ENCODE measurements at places on chromosomes 4 and X.

- DNase-seq, result no peak
These were observed 118.6 kb upstream of the CPEB2 start for GRCh38 chr4:14883661-14884060.

DNA sequence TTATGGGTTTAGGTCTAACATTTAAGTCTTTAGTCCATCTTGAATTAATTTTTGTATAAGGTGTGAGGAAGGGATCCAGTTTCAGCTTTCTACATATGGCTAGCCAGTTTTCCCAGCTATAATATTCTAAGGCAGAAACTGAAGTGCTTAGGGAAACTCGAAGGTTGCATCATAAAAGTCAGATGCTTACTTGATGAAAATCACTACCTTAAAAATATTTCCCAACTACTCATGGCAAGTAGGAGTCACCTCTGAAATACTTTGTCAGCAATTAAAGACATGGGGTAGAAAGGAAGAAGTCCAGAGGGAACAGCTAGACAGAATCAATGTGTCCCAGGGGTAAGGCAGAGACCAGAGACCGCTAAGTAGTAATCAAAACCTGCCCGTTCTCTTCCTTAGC, 6.3 kb upstream of the AP1S2 start:
- no peak for DNase-seq

DNA sequence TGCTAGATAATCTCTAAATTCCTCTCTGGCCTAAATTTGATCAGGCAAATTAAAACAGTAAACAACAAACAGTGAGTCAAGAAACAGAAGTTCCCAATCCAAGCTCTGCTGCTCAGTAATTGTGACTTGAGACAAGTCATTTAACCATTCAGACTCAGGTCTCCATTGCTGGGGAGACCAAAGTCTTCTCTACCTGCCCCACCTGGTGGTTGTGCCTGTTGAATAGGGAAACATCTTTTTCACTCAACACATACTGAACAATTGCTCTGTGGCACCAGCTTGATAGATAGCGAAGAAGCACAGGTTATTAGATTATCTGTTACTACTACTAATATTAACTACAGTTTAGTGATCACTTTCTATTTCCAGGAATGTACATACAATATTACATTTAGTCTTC, 112.1 kb upstream of the EOLA2 start:
- DNase-seq, result no peak

DNA sequence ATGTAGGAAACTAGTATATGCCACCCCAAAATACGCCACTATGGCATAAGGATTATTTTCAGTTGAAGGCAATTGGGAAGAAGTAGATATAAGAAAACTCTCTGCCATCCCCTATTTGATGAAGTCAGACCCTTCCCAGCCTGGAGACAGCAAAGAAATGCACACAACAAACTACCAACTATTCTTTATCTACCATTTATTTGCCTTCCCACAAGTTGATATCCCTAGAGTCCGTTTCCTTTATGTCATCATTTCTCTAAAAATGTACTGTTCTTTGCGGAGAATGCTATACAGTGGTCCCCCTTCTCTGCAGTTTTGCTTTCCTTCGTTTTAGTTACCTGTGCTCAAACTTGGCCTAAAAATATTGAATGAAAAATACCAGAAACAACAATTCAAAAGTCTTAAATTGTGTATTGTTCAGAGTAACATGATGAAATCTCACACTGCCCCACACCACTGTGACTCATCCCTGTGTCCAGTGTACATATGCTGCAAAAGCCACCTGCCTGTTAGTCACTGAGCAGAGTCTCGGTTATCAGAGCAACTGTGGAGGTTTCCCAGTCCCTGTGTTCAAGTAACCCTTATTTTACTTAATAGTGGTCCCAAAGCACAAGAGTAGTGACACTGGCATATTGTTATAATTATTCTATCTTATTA, 152.3 kb downstream of the WDFY3 start:
- no peak for DNase-seq

GRCh38 chr4:142901166-142901662, 55.1 kb upstream of the INPP4B start:
- DNase-seq, result no peak

GRCh38 chr4:120761070-120761469, 161.5 kb downstream of the PRDM5 start:
- no peak for DNase-seq

DNA sequence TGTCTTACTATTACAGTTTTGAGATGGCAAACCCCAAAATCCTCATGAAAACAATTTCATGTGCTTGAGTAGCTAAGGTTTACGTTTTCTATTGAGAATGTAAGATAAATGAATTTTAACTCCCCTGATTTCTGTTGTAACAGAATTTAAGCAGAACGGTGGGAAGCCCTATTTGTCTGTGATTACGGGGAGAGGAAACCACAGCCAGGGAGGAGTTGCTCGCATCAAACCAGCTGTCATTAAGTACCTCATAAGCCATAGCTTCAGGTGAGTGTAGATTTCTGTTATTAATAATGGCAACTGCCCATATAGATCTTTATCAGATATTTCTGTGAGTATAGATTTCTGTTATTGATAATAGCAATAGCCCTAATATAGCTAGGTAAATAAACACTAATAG, 44.2 kb upstream of the RHOH start:
- DNase-seq, result no peak

GRCh38 chr4:27717431-27717755, 856.8 kb downstream of the STIM2 start:
- no peak for DNase-seq

- DNase-seq, result no peak
These were observed 4.1 kb downstream of the RHOXF1 start for GRCh38 chrX:120111611-120112010.

DNA sequence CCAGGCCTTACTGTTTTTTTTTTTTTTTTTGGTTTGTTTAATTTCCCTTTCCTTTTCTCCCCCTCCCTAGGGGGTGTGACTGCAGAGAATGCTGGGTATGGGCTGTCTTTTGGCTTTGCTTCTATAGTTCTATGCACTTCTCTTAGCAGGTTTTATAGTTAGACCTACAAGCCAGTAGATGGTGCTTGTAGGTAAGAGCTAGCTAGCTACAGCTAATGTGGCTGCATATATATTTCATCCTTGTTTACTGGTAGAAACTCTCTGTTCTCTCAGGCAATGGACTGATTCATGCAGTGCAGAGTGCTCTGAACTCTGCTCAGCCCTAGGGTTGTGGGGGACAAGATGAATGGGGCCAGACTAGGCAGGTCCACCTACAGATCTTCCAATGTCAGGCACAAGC, 246.4 kb downstream of the SH2D1A start:
- no peak for DNase-seq

Data from activated CD8-positive, alpha-beta T cell treated with anti-CD3 and anti-CD28 coated beads, Interleukin-2, amount 10 ng/mL, durations not matched to agents 7 days and 5 days (primary cell).